ENCODE measurements at places on chromosomes 1 and 21. TPM values are rescaled to one million over a fixed set of nuclear protein-coding genes. Genes with fewer than 3 reads are reported as not detected.

- no peak for DNase-seq
These were observed 311.5 kb downstream of the SETD4 start for GRCh38 chr21:35748678-35749314.

DNA sequence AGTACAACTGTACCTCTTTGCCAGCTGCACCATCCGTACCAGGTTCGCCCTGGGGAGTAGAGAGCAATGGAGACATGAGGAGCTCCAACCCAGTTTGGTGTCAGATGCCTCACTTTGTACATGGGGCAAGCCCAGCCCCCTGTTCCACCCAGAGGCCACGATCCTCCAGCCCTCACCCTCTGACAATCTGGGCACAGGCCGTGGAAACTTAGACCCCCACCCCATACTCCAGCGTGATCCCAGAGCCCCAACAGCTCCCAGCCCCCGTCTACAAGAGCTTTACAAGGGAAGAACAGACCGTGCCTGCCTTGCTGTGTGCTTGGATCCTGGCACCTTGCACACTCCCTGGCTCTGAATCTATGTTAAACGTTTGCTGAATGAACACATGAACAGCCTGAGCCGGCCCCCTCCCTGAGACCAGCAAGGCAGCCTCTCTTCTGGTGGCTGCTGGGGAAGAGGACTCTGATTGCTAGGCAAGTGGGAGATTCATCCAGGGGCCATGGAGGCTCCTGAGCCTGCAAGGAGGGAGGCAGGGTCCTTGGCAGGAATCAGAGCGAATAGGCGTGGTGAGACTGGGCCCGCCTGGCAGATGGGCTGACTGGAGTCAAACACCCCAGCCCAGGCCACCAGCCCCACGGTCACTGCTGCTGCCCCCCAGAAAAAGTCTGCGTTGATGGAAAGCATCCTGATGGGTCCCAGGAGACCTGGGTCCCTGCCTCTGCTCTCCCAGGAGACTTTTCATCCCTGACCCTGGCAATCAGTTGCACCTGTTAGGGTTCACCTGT, 12.5 kb upstream of the PEF1 start:
- DNase-seq = no peak

GRCh38 chr1:216587715-216588114, 135.5 kb downstream of the ESRRG start:
- DNase-seq = no peak

The TNFRSF4 gene
- total RNA-seq = not detected
